Suppressor macrophage (primary cell): ENCODE measurements at places on chromosomes 4 and X.

GRCh38 chr4:122747883-122748282 is 15.4 kb downstream of the BBS12 start:
- DNase-seq, result peak; percentile 56

- DNase-seq, result no peak
These were observed 12.8 kb upstream of the IGFBP7 start for GRCh38 chr4:57122959-57123358.

DNA sequence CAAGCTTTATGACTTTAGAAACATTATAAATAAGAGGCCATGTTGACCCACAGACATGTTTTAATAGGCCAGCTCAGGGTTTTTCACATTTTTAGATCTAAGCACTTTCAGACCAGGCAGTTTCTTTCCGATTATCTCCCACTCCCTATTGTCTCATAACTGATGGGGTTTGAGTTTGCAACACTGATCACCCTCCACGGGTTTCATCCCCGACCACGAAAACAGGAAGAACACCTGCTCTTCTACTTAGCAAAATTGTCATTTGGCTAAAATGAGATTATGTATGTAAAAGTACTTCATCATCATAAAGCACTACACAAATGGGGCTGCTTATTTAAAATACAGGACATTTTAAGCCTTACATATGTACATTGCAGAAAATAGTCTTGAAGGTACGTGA is 407.9 kb downstream of the HNRNPD start:
- no peak for DNase-seq

DNA sequence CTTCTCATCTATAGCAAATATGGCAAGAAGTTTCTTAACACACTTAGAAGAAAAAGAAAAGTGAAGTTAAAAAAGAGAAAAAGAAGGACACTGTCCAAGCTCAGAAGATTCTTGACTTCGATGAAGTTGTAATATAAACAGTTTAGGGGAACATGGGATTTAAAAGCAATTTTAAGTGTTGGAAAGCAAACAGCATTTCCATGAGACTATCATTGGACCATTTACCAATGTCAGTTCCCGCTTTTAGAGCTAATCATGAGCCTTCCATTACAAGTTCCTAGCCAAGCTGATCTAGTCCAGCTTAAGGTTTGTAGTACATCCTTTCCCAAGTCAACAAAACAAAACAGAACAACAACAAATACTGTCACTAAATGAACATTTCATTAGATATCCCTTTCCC is 45.1 kb upstream of the FGF2 start:
- no peak for DNase-seq

GRCh38 chrX:118251271-118251670 is 94.6 kb upstream of the WDR44 start:
- DNase-seq, result no peak

DNA sequence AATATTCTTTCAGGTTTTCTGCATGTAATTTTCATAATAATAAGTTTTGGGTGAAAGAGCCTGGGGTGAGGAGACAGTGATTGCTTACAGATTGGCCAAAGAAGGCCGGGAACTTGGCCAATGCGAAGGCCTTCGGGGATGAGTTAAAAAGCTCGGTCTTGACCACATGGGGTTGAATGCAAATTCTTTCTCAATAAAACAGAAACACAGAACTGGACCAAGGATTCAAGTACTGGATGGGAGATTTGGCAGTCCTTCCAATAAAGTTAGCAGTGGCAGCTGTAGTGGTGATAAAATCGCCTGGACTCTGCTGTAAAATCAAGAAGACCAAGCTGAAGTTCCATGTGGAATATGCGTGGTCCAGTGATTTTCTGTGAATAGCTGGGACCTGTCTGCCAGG is 282.2 kb upstream of the KLF3 start:
- no peak for DNase-seq

- no peak for DNase-seq
These were observed 1.7 kb upstream of the UBA1 start for GRCh38 chrX:47191806-47192401.

- DNase-seq, result no peak
These were observed at the start of gene TLL1 for GRCh38 chr4:165872461-165873297. TSS of gene TLL1 (plus strand) at chr4:165873237. CDS start at chr4:165873905, 668 bp downstream.

DNA sequence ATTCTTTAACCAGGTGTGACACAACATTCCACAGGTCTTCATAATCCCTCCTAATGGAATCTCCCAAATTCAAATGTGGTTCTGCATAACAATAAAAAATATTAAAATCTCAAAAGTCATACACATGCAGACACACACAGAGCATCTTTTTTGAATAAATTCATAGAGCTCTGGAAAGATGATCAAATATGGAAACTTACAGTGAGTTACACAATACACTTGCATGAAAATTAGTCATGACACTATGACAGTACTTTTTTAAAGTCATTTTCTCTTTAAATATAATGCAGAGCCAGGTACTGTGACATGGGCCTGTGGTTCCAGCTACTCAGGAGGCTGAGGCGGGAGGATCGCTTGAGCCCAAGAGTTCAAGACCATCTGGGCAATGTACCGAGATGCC is 38.9 kb downstream of the DDX60L start:
- DNase-seq, result peak; percentile 60
